ENCODE measurements at places on chromosomes 6 and 20.

DNA sequence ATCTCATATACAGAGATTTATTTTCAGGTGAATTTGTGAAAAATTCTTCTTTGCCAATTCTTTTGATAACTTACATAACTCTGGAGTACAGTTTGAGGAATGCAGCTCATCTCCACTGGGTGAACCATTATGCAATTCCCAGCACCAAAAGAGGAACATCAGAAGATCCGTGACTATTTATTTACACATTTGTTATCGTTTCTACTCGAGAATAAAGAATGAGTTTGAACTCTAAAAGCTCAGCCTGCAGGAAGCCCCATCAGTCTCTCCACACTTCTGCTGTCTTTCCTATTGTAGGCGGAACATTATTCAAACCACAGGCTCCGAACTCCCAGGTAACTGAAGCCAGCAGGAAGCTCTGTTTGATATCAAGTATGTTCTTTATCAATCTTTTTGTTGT is 95.9 kb upstream of the IFNGR1 start:
- DNase-seq, result no peak

DNA sequence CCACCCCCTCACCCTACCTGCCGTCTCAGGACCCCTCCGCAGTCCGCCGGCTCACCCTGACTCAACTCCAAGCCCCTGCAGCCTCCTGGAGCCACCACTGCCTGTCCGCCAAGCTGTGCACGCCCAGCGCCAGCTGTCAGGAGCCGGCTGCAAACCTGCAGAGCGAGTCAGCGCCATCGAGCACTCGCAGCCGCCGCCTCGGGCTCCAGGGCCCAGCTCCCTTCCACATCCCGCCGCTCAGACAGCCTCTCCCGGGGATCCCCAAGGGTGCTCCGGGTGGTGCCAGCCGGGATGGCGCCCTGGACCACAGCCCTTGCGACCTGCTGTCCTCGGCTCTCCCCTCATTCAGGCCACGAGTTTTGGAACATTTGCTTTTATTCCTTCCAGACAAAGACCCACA is 4.3 kb downstream of the TNNC2 start:
- DNase-seq, result no peak

DNA sequence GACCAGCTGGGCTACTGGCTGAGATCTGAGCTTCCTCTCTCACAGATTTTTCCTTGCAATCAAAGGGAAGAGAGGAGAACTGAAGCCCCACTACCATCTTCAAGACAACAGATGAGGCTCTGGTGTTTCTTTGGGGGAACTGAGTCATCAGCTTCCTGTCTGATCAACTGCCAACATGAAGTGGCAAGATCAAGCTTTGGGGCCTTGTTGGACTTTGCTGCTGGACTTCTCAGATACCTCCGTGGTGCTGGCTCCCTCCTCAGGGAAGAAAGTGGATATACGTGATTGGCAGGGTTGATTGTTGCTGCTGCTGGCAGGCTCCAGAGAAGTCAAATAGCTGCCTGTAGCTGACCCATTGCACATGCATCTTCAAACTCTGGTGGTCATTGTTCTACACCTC is 3.6 kb upstream of the TOX2 start:
- no peak for DNase-seq

DNA sequence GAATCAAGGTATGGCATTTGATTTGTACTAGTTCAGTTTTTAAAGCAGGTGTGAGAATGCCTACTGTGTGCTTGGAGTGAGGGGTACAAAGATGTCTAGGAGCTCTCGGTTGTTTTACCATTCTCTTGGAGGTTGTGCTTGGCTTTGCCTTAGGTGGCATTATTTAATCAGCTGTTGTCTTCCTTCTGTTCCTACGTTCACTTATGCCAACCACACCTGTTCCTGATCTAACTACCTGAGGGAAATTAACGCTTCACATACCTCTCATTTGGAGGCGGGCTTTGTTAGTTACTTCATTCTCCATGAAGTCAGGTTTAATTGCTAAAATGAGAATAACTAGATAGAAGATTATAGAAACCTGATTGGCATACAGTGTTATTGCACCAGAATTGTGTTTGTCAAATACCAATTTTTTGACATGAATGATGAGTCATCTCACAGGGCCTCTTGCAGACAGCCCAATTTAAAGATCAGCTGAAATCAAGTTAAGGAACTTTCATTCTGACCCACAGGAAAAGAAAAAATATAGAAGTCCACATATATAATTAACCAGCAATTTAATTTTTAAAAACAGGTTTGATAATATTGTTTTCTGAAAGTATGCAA is 24.8 kb upstream of the PBOV1 start:
- no peak for DNase-seq

- DNase-seq, result no peak
These were observed 48.1 kb upstream of the SMLR1 start for GRCh38 chr6:130778946-130779657.

DNA sequence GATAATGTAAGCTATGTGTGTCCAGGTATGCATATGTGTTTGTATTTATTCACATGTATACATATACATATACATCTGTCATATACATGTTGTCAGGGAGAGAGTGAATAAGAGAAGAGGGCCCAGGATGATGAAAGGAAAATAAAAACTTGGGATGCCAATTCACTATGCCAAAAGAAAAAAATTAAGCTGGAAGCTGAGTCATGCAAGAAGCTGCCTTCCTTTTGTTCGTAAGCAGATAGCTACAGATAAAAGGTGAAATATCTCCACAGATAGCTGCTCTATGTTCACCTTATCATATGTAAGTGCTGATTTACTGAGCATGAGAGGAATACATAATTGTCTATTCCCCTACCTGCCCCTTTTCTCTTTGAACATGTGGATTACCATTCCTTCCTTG is 579.9 kb downstream of the EPM2A start:
- no peak for DNase-seq

GRCh38 chr6:32188381-32189068 is 1.5 kb downstream of the PBX2 start:
- DNase-seq, result no peak

- DNase-seq, result no peak
These were observed 20.3 kb downstream of the CITED2 start for GRCh38 chr6:139354189-139354588.

DNA sequence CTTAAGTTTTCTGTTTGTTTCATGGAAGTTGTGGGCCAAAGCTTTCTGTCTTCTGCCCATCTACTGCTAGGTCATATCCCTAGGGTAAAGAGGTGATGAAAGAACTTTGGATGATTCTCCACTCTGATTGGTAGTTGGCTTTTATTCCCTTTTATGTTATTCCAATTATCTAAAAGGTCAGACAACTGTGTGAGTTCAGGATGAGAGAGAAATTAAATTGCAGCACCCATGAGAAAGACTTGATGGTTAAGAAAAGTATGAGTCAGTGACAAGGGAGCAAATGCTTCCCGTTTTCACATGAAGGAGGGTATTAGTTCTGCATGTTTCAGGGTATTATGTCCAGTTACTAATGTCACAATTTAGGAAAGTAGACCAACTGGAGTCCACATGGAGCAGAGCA is 136.3 kb downstream of the CD109 start:
- no peak for DNase-seq

GRCh38 chr6:113287396-113287795 is 569.7 kb upstream of the MARCKS start:
- DNase-seq, result no peak

- DNase-seq, result no peak
These were observed 6.0 kb upstream of the PTK7 start for GRCh38 chr6:43070028-43070632.

- no peak for DNase-seq
These were observed 364.0 kb upstream of the ARID1B start for GRCh38 chr6:156413154-156413553.

DNA sequence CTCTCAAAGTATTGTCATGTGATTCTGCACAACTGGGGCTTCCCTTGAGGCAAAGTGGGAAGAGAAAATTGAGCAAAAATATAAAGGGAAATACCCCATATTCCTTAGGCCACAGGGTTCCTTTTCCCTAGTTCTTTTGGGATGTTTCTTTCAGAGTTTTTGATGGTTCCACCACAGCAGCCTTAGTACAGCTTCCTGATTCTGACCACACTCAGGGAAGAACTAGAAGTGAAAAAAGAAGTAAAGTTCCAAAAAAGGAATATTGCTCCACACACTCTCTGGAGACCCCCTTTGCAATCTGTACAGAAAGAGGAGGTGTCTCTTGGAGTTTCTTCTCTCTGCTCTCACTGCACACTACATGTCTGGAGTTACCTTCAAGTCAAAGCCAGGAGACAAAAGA is 27.9 kb upstream of the HLA-DQA2 start:
- no peak for DNase-seq

GRCh38 chr6:82957171-82957867 is 108.3 kb downstream of the UBE3D start:
- no peak for DNase-seq

- DNase-seq, result no peak
These were observed 16.7 kb upstream of the E2F1 start for GRCh38 chr20:33702861-33703260.

DNA sequence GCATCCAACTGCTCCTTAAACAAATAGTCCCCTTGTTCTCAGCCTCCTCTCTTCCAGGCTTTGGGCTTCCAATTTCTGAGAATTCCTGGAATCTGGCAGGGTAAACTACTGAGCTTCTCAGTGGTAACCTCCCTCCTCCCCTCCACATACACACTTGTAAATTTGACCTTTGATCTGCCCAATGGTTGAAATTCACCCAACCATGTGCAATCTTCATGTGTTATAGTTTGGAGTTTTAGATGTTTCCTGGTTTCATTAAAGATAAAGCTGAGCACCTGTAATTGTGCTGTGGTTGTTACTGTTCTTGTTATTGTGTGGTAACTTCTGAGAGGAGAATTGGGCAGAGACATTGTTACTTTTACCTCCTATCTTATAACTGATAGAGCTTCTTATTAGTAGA is 328.4 kb downstream of the TPBG start:
- no peak for DNase-seq

DNA sequence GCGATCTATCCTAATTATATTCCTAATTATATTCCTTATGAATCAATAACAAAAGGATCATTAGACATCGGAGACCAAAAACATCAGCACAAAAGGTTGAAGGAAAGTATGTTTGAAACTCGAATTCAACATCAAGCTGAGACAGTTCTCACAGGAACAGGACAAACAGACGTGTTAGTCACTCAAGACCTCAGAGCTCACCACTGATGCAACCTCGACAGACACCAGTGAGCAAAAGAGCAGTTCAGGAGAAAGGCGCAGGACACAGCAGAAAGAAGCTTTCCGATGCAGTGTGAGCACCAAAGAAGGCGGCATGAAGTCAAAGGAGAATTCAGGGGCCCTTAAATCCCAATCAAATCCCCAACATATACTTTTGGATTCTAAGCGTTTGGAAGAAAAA is 6.3 kb upstream of the RAMACL start:
- DNase-seq, result no peak

DNA sequence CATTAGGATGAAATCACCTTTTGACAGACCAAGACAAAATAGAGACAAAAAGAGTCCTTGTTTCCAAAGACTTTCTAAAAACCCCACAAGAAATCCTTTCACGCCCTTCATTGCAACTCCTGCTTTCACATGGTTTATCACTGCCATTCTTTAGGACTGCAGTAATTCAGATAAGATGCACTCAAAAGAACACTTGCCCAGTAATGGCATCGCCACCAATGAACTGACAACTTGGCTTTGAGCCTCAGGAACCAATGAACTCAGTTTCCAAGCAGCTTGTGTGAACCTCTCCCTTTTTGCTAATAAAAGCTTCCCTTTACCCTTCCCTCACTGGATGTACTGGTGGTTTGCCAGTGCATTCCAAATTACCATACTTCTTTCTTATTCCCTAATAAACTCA is 21.8 kb downstream of the OSTM1 start:
- DNase-seq, result no peak

DNA sequence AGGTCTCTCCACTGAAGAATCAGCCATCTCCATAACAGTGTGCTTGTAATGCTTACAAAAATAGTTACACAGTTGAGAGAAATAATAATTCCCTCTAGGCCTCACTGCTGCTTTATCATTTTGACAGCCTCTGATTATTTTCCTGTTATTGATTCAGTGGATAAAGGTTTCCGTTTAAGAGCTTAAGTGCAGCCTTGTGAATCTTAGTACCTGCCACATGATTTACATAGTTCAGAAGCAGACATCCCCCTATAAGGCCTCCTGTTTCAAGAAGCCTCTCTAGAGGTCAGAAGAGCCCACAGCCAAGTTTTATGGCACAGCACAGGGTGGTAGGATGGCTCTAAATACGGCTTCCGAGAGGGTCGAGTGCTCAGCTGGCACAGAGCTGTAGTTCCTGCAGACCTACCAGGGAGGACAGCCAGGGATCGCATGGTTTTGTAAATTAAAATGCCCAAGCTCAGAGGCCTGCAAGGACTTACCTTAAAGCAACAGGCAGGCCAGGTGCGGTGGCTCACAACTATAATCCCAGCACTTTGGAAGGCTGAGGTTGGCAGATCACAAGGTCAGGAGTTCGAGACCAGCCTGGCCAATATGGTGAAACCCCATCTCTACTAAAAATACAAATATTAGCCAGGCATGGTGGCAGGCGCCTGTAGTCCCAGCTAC is 17.6 kb upstream of the PYGB start:
- no peak for DNase-seq

Data from stimulated activated CD4-positive, alpha-beta T cell treated with anti-CD3 and anti-CD28 coated beads, Interleukin-12 subunit alpha, Interleukin-12 subunit beta, amount 100 ng/mL, for 24 hours (primary cell).